ENCODE measurements at places on chromosomes 12 and 14. TPM values are rescaled to one million over a fixed set of nuclear protein-coding genes. Genes with fewer than 3 reads are reported as not detected.

USP30 gene
- total RNA-seq: 14.9 TPM

FAM222A gene
- 1.4 TPM for total RNA-seq

IL25 gene
- total RNA-seq: not detected

TSPAN8 gene
- 3.7 TPM for total RNA-seq

L3HYPDH gene
- total RNA-seq: 35.1 TPM

C1RL gene
- total RNA-seq: 10.4 TPM

TBK1 gene
- total RNA-seq: 26.7 TPM

FANCM gene
- total RNA-seq: 12.9 TPM

TEP1 gene
- total RNA-seq: 14.7 TPM

BCL2L14 gene
- not detected for total RNA-seq

TRHDE gene
- total RNA-seq: 12.1 TPM

GRCh38 chr12:91213-91612 is 24.6 kb downstream of the IQSEC3 start:
- DNase-seq: no peak

GRCh38 chr12:57591782-57592325 is 862 bp downstream of the PIP4K2C start:
- no peak for DNase-seq

- no peak for DNase-seq
Measured at GRCh38 chr14:75262641-75263040, 16.0 kb upstream of the FOS start.

DNA sequence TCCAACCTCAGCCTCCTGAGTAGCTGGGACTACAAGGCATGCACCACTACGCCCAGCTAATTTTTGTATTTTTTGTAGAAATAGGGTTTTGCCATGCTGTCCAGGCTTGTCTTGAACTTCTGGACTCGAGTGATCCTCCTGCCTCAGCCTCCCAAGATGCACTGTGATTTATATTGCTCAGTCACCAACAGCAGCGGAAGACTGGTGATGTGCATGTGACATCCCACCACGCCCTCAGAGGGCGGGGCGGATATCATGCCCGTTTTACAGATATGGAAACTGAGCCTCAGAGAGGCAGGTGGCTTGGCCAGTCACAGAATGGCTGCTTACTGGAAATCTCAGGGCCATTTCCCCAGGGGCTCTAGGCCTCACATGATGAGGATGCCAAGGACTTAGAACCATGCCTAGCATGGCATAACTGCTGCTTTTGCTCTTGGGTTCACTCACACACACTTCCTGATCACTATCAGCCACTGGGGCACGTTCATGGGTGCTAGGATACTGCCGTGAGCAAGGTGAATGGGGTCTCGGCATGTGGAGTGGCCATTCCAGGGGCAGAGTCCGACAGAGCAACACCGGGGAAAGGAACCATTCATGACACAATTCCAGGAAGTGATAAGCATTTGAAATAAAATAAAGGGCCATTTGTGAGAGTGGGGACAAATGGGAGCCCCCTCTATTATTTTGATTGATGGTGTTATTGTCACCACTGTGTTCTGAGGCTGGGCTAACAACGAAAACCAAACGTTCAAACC is 31.9 kb downstream of the RBM19 start:
- DNase-seq: no peak

GRCh38 chr12:110907583-110907982 is 12.8 kb downstream of the MYL2 start:
- no peak for DNase-seq

- no peak for DNase-seq
Measured at GRCh38 chr12:130859161-130859560, 12.7 kb upstream of the RAN start.

DNA sequence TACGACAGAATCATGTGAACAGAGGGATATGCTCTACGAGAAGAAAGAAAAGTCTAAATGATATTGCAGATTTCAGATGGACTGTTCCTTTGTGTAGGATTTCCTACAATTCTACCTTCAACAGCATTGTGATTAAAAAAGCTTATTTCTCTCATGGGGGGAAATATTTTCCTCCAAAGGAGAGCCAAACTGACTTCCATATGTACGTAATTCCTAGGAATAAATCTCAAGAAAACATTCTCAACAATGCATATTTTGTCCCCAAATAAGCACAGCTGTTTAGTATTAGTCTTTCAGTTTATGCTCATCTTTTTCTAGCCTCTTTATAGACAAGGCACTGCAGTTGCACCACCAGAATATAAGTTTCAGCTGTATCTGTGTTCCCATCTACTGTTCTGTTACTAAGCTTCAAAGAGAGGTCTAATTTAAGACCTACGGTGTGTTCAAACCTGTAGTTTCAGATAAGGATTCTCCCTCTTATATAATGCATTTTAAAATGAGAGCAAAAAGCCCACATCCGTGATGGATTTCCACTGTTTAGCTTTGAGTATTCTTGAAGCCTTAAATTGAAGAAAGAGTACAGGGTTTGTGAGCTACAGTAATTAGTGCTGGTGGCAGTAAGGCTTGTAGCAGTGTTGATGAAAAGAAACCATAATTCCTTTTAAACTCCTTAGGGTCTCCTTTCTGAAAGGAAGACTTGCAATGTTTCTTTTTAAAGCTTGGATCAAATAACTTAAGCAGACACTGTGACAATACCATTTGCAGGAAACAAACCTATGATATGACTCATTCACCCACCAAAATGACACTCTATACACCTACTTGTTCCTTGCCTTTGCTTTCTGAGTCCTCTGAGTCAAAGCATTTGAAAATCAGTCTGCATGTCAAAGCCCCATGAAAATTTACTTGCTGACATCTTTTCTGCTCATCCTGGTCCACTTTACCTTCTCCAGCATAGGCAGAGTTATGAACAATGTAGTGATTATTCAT is 754.1 kb downstream of the NOVA1 start:
- peak; percentile 92 for DNase-seq

DNA sequence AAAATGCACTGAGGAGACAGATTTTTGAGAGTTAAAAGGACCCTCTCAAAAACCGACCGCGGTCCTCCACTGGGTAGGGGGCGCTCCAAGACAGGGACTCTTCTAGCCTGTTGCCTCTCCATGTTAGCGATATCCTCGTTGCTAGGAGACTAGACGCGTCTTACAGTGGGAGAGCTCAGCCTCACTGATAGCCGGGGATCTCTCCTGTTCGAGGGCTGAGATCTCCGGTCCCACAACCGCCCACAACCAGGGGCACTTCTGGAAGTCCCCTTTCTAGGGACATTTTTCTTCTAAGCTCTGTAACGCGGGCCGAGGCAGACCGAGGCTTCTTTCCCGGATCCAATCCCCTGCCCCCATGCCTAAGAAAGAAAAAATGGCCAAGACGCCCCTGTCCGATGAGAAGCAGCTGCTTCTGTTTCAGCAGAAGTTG is 21.3 kb downstream of the FKBP11 start:
- DNase-seq: peak; percentile 89

DNA sequence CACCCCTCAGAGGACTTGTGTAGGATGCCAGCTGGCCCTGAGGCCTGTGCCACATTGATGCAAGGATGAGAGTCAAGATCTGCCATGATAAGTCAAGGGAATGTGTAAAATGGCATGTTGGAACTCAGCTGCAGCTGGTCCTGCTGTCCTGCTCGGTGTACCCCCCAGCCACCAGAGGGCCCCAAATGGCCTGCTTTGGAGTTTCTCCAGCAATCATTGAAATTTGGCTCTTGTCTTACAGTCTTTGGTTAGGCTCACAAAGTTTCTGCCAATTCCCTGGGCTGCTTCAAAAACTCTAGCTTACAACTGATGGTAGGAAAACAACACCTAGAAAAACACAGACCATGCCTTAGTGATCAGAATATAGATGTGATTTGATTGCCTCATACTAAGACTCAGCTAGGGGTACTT is 76.8 kb downstream of the HSD17B6 start:
- DNase-seq: peak; percentile 1

DNA sequence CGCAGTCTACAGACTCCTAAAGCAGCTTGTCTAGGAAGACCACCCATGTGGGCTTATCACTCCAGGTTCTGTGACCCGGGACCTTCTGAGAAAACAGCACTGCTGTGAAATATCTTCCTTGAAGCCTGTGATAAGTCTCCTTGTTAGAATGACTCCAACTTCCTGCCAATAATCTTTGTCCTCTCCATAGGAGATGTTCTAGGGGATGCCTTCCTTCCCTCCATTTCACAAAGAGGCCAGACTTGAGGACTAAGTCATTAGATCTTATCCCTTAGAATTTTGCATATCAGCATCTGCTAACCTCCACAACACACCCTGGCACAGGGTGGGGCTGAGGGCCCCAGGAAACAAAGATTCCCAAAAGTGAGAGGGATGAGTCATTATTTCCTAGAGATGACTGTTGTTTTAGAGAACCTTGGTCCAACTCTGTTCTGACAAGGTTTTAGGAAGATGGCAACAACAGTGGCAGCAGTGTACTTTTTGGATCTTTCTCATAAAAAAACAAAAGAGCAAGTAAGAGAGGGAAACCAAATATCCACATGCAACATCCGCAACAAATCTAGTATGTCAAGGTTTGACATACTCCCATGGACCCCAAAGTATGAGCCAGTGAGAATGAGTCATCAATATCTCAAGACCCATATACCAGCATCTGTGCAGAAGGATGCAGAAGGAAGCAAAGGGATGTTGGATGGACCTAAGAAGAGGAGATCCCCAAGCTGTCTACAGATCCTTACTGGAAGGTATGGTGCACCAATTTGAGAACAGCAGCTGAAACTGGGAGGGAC is 6.0 kb downstream of the LTB4R start:
- no peak for DNase-seq

- no peak for DNase-seq
Measured at GRCh38 chr12:14951851-14952250, 9.6 kb downstream of the ARHGDIB start.

GRCh38 chr12:31756977-31757420 is 28.2 kb upstream of the AMN1 start:
- DNase-seq: no peak

GRCh38 chr12:7321624-7322023 is 17.8 kb downstream of the ACSM4 start:
- no peak for DNase-seq

DNA sequence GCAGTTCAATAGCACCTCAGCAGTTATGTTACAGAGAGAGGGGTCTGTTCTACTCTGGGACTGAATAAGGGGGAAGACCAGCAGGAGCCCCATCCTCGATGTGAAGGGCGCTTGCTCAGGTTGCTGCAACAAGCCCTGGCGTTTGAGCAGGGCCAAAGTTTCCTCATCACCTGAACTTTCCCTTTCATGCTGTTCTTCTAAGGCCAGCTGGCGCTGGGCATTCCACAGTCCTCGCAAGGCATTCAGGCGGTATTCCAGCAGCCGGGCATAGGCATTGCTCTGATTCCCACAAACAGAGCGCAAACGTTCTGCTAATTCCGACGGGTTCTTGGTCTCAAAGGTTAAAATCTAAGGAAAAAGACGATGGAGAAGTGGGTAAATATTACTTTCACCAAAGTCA is 62.8 kb downstream of the HECTD4 start:
- DNase-seq: no peak

DNA sequence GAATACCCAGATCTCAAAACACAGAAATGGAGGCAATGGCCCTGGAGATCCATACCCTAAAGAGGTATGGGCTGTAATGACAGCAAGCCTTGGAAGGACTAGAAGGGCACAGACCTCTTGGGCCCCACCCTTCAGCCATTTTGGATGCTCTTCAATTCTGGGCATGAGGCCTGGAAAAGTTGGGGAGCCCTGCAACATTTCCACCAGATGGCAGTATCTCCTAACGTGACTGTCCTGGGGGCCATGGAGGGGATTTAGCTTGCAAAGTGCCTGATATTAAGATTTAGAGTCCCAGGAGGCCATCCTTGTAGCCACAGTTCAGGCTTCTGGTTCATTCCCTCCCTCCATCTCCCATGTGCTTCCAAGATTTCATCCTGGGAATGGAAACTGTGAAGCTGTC is 30.2 kb downstream of the KCNA5 start:
- no peak for DNase-seq

DNA sequence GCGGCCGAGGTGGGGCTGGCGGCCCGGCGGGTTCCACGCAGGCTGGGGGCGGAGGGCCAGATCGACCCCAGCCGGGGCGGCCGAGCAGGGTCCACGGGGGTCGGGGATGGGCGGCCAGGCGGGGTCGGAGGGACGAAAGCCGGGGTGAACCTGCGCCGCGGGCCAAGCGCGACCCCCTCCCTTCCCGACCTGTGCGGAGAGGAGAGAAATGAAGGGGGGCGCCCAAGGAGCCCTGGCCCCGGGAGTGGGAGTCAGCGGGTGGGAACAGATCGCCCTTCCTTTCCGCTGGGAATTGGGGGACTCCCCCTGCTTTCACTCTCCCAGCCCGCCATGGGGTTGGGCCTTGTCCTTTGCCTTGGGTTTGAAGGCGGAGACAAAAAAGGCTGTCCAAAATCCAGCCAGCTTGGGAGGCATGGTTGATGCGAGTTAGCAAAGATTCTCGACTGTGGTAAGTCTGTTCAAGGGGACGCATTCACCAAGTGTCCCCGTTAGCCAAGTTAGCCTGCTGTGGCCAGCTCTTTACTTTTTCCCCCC is 559 bp upstream of the CKAP4 start:
- DNase-seq: peak; percentile 63

DNA sequence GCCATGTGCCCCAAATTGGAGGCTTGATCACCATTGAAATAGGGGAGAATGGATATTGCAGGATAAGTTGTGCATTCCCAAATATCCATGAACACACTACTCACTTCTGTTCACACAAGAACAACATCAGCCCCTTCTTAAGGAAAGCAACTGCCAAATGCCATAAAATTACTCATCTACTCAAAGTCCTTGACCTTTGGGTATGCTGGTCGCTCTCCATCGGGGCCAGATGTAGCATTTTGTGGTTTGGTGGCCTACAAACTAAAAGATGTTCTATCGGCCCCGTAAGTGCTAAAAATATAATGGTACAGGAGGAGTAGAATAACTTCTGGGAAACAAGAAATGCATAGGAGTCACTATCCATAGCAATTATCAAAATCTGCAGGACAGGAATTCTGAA is 362.6 kb downstream of the AEBP2 start:
- no peak for DNase-seq

- DNase-seq: no peak
Measured at GRCh38 chr14:61662437-61663311, 32.6 kb upstream of the HIF1A start.

DNA sequence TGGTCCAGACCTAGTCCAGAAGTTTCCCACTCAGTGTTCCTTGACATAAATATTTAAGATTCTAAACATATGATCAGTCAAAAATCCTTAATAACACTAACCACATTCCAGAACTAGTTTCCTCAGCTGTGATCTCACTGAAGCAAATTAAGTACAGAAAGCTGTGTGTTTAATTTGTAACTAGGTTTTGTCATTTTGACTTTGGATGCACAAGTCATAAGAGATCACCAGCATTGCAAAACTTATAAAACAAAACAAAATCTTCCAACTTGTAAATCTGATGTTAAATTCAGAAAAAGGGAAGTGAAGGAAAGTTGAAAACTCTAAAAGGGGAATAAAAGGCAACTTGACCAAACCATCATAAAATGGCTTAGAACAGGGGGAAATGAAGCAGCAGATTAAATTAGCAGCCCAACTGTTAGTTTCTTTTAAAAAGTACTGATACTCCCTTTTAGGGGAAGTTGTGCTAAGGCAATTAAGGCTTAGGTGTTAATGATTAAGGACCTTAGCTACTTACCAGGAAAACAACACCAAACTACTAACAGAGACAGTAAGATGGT is 56.6 kb downstream of the SH2B3 start:
- peak; percentile 74 for DNase-seq

Measured in skin of body (tissue), 3 donors.